COR-L47 (cell line): ENCODE measurements at places on chromosomes 5 and 9.
A peak's percentile ranks its signal among the peaks of the same experiment; 100 is the strongest.

GRCh38 chr9:34592895-34593601, 3.5 kb upstream of the CNTFR start:
- DNase-seq: no peak

GRCh38 chr5:128949847-128950546, 15.3 kb upstream of the SLC27A6 start:
- no peak for DNase-seq

- DNase-seq: no peak
Measured at GRCh38 chr5:112762113-112762810, 24.6 kb downstream of the APC start.

DNA sequence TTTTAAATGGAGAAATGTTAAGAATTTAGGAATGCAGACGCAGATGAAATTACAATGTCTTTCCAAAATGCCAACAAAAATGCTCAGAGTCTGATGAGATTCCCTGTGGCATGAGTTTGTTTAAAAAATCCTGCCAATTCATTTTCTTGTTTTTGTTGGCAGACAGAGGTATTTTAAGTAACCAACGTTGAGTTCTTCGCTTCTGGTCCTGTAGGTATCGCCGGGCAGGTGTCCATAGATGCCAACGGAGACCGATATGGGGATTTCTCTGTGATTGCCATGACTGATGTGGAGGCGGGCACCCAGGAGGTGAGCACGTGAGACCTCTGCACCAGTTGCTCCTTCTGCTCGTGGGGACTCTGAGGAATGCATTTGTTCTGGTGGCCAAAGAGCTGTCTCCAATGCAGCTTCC, 69.4 kb downstream of the NPR3 start:
- no peak for DNase-seq

DNA sequence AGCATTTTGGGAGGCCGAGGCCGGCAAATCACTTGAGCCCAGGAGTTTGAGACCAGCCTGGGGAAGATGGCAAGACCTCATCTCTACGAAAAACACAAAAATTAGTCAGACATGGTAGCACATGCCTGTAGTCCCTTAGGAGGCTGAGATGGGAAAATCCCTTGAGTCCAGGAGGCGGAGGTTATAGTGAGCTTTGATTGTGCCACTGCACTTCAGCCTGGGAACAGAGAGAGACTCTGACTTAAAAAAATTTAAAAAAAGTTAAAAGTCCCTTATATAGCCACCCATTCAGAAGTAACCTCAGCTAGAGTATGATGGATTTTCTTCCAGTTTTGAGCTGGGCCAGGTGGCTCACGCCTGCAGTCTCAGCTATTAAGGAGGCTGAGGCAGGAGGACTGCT, 72.4 kb downstream of the UGCG start:
- no peak for DNase-seq

DNA sequence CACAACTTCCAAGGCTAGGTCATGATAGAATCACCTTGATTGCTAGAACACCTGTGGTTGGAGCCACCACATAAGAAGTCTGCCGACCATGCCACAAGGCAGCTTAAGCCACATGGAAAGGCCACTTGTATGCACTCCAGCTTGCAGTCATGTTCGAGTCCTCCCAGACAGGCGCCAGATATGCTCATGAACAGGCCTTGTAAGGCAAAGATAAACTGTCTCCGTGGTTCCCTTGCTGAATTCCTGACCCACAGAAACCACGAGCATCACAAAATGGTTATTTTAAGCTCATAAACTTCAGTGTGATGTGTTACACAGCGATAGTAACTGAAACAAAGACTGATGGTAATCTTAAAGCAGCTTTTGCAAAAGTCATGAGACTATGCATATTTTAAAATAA, 188.4 kb upstream of the DAPK1 start:
- DNase-seq: no peak

GRCh38 chr9:3342159-3342777, 183.5 kb downstream of the RFX3 start:
- no peak for DNase-seq

GRCh38 chr9:114829574-114830440, 24.0 kb upstream of the TNFSF15 start:
- no peak for DNase-seq

DNA sequence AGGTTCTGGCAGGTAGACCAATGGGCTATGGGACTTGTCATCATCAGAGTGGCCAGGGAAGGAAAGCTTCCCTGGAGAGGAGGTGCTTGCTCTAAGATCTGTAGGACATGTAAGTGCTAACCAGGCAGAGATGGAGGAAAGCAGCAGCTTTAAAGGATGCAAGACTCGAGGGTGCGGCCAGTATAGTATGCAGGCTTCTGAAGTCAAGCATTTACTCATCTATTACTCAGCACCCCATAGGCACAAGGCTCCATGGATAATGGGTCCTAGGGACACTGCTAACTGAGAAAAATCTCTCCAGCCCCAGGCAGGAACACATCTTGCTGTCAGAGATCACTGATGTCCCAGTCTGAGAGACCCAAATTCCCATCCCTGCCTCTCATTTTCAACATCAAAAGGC, 49.7 kb downstream of the WWC1 start:
- DNase-seq: no peak

DNA sequence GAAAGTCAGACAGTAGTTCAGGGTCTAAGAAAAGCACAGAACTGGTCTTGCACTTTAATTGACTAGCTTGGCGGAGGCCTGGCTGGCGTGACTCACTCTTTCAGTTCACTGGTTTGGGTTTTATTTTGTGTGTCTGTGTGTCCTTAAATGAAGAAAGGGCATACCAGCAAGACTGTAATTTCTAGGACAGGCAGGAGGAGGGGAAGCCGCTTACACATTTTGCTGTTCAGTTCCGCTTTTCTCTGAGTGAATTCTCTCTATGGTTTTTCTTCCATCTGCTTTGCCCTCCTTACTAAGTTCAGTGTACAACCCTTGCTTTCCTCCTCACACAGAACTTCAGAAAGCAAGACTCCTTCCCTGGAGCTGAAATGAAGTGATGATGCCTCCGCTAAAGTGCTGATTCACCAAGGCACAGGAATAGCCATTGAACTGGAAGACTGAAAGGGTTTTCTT, 150.8 kb downstream of the MEF2C start:
- DNase-seq: no peak

- no peak for DNase-seq
Measured at GRCh38 chr5:126542441-126542840, 52.6 kb downstream of the ALDH7A1 start.

DNA sequence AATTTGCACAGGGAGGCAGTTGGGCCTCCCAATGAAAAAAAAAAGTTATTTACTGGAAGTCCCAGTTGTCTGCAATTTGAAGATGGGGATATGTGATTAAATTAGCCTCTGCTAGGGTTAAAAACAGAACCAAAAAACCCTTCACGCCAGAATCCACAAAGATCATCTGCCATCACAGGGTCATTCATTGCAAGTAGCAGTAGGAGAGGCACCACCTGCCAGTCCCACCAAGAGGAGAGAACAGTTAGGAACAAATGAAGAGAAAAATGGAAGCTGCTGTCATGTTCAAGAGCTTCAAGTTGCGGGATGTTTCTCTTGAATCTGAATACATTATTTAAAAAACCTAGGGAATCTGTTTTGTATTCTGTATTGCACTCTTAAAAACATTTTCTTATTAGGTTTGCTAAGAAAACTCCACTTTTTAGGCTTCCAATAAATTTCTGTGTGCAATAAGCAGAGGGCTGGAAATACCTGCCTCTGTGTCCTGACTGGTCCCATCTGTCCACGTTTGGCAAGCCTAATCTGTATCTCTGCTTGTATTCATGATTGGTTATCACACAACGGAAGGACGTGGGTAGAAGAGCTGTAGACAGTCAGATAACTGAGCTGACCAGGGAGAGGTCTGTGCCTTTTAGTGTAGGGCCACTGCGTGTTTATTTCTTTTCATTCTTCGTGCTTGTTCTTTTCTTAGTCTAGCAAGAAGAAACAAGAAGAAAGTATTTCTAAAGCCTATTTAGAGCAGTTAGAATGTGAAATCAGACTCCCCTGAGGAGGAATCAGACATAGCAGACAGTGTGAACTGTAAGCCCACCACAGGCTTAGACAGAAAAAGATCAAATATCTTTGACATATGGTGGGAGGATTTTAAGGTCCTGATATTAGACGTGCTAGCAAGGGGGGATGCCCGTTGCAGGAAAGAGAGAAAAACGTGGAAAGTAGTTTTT, 630.6 kb upstream of the SEMA6A start:
- DNase-seq: no peak

DNA sequence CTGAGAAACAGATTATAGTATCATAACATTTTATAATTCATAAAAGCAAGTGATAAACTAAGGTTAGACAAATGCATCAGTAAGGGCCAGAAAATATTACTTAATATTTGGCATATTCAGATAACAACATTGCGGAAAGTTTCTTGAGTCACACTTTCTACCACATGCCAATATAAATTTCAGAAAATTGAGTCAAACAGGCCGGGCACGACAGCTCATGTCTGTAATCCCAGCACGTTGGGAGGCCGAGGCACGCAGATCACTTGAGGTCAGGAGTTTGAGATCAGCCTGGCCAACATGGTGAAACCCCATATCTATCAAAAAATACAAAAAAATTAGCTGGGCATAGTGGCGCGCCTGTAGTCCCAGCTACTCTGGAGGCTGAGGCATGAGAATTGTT, 47.1 kb downstream of the SLC38A9 start:
- DNase-seq: no peak

- no peak for DNase-seq
Measured at GRCh38 chr9:117375956-117376355, 38.9 kb downstream of the ASTN2 start.

- no peak for DNase-seq
Measured at GRCh38 chr9:126791406-126792230, 13.2 kb upstream of the ZBTB43 start.

DNA sequence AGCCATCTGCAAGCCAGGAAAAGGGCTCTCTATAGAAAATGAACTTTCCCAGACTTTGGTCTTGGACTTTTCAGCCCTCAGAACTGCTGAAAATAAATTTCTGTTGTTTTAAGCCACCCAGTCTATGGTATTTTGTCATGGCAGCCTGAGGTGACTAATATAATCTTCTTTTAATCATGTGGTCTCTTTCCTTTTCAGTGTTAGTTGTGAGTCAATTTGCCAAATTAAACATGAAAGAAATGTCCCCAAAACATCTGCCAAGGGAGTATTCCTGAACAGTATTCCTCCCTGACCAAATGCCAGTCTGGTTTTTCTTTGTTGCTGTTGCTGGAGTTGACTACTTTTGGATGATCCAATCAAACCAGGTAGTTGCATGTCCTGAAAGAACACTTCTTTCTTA, 4.7 kb upstream of the YTHDC2 start:
- no peak for DNase-seq

- DNase-seq: no peak
Measured at GRCh38 chr5:147836439-147836838, 5.0 kb upstream of the SPINK1 start.

DNA sequence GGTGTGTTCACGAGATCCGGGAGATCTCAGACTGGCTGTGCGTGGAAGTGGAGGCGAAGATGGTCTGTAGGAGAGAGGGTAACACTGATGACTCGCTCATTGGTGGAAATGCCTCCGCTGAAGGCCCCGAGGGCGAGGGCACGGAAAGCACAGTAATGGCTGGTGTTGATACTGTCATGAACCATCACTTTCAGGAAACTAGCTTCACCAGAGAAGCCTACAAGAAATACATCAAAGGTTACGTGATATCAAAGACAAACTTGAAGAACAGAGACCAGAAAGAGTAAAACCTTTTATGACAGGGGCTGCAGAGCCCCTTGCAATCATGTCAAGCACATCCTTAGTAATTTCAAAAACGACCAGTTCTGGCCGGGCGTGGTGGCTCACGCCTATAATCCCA, 265.7 kb downstream of the GOLPH3 start:
- DNase-seq: no peak

DNA sequence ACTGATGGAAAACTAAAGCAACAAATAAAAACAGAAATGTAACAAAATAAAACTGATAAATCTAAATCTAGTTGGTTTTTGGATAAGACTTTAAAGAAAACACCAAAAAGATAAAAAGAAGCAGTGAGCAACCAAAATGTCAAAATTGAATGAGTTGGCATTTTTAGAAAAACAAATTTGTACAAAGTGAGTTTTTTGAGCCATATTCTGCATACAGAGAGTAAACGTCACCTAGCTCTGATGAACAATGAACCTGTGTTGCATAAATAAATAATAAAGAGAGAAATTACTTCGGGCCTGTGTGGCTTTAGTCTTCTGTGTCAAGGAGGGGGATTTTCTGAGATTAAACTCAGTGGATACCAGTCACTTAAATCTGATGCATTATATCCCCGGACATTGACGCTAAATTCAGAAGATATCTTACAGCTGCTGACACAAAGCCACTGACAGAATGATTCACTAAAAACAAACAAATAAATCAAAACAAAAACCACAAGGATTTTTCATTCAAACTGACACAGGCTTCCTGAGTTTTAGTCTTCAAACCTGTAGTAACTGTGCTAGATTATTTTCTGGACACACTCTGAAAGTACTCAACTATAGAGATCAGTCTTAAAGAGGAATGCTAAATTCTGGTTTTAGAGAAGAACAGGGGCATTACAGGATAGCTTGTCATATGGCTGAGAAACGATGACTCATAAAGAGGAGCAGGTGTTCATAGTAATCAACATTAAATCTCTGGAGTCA, 403.5 kb upstream of the ST8SIA4 start:
- DNase-seq: peak; percentile 30

GRCh38 chr5:35852084-35852734, 4.5 kb upstream of the IL7R start:
- no peak for DNase-seq

- DNase-seq: no peak
Measured at GRCh38 chr9:35835216-35835632, 6.2 kb downstream of the TMEM8B start.

DNA sequence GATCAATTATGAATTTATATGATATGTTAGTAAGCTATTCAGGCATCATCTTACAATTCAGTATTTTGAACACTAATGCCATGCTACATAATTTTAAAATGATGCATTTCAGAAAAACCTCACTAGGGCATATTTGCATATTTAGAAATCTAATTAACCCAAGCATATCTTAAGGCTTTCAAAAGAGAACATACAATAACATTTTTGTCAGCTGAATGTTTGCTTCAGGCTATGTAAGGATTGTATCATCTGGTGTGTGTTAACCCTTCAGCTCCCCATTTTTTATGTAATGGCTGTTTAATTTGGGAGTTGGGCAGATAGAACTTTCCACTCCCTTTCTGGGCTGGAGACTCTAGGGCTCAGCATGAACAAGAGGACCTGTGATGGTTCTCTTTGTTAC, 299.1 kb upstream of the EFNA5 start:
- DNase-seq: no peak

- DNase-seq: no peak
Measured at GRCh38 chr5:103445426-103446035, 117.1 kb downstream of the NUDT12 start.

GRCh38 chr5:143682246-143682905, 129.6 kb upstream of the HMHB1 start:
- no peak for DNase-seq

DNA sequence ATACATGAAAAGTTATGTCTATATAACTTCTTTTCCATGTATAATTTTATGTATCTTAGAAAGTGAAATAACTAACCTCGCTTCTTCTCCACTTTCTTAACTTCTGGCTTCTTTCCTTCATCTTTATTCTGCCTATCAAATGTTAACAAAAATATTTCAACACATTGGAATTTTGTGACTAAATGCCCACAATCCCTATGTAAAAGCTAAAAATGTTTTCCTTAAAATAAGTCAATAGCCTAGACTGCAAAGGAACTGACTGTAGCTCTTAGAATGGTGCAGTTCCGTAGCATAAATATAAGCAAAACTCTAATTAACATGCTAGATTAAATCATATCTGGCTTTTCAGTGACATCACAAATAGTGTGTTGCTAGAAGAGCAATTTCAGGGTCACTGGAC, 40.9 kb downstream of the PSIP1 start:
- DNase-seq: no peak

- no peak for DNase-seq
Measured at GRCh38 chr5:86894056-86894455, 276.3 kb downstream of the COX7C start.
